ENCODE measurements at places on chromosomes 6 and 20.

- no peak for DNase-seq
Observed at GRCh38 chr6:79215213-79215824, 19.2 kb downstream of the HMGN3 start.

- DNase-seq = no peak
Observed at GRCh38 chr6:7131390-7131789, 23.6 kb downstream of the RREB1 start.

DNA sequence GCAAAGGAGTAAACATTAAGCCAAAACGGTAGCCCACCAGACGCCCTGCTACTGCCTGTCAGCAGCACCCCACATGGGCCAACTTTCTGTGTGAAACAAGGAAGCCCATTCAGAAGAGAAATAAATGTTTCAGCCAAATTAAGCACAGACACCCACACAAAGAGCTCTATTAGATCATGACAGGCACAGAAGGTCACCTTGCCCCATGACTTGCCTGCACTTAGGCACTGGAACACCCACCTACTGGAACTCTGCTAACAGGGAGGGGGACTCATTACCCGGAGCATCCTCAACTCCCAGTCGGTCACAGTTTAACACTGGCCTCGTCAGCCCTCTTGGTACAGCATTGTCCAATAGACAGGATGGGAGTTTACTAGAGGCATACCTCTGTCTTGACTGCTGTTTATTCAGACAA lies 31.8 kb downstream of the GFOD1 start:
- no peak for DNase-seq

DNA sequence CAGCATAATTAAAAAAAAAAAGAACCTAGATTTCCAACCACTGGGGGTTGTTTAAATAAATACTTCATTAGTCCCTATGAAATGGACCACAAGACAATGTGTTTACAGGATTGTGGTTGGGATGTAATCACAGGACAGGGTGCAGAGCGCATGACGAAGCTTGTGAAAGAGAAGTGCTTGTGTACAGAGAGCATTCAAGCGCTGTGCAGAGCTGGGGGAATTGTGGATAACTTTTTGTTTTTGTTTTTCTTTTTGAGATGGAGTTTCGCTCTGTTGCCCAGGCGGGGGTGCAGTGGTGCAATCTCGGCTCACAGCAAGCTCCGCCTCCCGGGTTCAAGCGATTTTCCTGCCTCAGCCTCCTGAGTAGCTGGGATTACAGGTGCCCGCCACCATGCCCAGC lies 22.3 kb downstream of the LAMA5 start:
- DNase-seq = no peak

DNA sequence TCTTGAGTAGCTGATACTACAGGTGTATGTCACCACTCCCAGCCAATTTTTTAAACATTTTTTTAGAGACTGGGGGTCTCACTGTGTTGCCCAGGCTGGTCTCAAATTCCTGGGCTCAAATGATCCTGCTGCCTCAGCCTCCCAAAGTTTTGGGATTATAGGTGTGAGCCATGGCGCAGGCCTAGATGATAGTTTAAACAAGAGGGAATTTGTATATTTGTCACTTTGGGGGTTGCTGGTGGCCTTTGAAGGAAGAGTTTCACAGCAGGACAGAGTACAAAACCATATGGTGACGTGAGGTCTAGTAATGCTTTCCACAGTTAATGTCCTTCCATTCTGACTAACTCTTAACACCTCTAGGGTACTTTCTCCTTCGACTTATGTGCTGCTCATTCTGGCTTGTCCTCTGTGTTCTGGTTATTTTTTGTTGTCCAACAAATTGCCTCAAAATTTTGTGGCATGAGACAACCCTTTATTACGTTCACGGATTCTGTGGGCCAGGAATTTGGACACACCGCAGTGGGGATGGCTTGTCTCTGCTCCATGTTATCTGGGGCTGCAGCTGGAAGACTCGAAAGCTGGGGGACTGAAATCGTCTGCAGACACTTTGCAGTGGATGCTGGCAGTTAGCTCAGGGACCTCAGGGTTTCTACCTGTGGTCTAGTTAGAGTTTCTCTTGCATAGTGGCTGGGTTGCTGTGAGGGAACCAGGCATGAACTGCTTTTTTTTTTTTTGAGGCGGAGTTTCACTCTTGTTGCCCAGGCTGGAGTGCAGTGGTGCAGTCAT lies 23.0 kb upstream of the IER3 start:
- no peak for DNase-seq

- DNase-seq = no peak
Observed at GRCh38 chr20:37711001-37711400, 17.2 kb downstream of the CTNNBL1 start.

GRCh38 chr6:147759093-147759492 lies 250.6 kb downstream of the SAMD5 start:
- DNase-seq = no peak

DNA sequence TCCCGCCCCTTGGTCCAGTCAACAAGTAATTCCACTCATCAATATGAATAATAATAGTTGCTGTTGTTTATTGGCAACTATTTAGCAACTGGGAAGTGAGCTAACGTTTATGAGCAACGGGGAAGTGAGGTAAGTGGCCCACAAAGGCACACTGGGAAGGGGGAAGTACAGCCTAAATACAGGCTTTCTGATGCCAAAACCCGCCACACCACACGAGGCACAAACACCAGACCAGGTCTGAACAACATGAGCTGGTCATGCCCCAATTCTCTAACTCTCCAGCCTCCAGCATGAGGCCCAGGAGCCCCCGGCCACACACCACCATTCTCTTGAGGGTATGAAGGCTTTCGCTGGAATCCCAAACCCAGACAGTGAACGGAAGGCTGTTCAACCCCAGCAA lies 50.8 kb downstream of the PREX1 start:
- no peak for DNase-seq

DNA sequence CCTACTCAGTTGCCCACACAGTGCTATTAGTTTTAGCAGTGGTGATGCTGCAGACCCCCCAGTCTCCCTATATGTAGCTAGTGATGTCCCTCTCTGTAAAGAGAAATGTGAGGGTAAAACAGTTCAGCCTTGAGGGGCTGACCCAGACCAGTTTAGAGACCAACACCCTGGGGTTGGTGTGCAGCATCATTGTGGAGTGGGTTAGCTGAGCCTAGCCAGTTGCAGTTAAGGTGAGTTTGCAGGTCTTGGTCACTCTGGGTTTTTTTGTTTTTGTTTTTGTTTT lies 401 bp upstream of the B3GALT4 start:
- no peak for DNase-seq

DNA sequence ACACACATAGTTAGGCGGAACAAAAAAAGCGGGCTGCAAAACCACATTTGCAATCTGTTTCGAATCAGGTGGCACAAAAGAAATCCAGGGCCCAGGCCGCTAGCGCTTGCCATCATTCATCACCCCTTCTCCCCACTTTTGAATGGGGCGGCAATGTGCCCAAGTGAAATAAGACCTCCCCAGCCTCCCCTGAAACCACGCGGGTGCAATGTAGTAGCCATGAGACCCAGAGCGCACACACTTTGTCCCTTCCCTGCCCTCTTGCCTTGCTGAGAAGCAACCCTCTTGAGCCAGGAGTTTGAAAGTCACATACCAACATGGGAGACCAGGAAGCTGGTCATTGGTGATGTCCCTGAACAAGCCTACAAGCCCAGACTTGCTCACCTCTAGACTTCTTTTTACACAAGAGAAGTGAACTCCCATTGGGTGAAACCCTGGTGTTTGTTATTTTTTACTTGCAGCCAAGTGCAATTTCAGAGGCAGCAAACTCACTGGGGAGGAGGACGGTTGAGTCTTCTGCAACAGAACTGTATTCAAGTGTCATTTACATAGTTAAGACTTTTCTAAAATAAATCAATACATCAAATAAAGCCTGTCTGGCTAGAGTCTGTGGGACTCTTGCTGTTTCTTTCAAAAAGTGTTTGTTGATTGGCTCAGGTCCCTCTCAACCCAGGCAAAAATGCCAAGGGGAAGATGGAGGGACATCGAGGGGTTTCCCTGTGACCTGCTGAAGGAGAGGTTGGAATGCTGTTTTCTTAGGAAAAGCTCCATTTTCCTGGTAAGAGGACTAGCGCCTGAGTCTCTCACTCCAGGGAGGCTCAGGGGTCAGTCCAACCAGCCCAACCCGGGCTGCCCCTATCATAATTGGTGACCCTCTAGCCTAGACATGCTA lies 138.1 kb upstream of the PTPN1 start:
- no peak for DNase-seq

DNA sequence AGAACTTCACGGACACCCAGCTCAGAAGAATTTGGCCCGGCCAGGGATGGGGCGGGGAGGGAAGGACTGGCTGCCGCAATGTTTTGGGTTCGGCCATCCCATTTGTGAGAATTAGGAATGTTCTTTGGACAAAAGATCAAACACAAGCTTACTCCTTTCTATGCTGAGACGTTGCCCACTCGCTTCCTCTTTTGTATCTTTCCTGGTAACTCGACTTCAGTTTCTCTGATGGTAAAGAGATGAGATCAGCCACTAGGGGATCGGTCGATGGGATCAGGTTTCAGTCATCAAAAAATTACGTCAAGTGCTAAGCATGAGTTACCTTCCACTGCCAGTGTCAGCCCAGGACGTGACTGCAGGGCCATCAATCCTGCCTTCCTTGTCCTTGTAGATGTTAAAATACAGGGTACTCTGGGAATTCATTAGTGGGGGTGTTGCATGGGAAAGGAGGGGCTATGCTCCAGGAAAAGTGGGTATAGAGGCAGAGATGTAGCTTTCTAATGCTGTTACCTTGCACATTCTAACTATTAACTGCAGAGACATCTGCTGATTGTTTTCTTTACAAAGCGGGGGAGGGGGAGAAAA lies 190.2 kb downstream of the TSHZ2 start:
- DNase-seq = no peak

DNA sequence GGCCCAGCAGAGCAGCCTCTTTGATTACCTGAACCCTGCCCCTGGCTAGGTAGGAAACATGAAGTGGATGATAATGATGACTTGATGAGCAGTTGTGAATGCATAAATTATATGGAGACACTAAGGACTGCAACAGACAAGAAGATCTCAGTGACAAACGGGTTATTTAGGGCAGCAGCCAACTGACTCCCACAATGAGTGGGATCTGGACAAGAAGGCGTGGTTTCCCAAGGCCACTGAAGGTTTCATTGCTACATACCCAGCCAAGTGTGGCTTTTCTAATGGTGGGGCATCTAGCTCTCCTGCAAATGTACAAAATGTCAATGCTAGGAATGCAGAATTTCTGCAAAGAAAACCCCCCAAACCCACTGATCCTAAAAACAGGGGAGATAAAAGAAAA lies 29.4 kb downstream of the RING1 start:
- DNase-seq = no peak

Data from nucleus accumbens (tissue), 56 donors.